ENCODE measurements at places on chromosomes 6 and 20.

DNA sequence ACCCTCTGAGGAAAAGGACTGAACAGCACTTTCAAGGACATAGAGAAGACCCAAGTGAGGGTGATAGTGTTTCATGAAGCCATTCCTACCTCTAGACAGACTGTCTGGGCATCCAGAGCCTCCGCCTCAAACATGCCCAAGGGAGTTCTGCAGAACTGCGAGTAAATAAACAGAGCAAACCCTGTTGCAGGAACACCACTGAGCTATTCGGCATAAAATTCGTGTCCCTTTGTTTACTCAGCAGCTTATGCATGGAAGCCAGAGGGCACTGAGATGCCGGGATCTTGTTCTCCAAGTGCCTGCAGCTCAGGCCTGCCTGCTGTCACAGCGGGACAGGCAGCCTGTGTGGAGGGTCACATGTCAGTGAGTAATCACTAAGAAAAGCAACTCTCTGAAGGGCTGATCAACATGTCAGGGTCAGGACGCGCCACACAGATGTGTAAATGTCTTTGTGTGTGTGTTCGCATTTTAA, 164.9 kb upstream of the HEY2 start:
- no peak for DNase-seq

GRCh38 chr6:31090973-31091364, 21.4 kb downstream of the C6orf15 start:
- no peak for DNase-seq

DNA sequence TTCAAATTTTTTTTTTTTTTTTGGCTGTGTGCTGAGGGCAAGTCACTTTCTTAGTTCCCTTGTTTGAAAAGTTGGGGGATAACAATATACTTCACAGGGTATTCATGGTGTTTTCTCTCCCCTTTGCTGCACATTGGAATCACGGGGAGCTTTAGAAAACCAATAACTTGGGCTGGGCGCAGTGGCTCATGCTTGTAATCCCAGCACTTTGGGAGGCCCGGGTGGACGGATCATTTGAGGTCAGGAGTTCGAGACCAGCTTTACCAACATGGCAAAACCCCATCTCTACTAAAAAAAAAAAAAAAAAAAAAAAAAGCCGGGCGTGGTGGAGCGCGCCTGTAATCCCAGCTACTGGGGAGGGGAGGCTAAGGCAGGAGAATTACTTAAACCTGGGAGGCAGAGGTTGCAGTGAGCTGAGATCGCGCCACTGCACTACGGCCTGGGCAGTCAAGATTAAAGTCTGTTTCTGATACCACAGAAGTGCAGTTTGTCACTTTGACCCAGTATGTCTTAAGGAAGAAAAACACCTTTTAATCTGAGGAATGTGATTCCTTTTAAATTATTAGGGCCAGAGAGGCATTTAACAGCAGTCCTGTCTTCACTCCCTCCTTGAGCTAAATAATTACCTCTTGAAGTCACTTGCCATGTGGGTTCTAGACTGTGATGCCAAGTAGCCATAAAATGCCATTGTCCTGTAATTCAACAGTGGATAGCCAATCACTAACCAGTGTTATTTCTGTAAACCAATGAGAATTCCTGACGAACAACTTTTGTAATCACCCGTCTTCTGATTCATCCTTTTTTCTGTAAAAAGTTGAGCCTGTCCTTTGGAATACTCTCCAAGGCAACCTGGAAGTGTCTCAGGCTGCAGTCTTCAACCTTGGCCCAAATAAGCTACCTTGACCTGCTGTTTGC, 16.1 kb downstream of the SRSF3 start:
- DNase-seq = no peak

DNA sequence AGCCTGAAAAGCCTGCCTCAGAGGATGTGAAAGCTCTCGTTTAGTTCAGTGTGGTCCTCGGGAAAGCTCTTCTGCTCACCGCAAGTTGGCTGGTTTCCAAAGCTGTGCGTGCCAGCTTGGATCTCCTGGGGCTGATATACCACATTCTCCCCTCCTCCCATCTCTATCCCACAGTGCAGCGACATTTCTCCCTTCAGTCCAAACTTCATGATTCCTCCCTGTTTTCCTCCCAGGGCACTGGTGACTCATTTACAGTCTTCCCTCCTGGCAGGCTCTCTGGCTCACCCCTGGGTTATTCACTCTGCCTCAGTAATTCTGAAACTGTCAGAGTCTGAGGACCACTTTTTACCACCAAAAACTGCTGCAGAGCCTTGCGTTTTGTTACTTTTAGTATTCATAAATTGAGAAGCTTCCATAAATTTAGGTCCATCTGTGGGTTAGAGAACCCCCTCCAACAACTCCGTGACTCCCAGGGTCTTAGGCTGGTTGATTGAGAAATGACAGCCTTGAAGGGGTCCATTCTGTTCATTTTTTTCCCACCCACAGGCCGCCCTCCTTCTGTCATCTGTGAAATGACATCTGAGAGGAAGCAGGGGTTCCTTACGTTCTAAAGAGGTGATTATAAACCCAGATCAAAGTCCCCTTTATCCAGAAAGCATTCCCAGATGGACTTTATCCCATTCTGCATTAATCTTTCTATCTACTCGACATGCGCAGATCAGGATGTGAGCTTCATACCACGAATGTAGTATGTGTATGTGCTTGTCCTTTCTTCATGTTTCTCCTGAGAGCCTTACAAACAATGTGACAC, 6.1 kb downstream of the TRIM10 start:
- DNase-seq = no peak

DNA sequence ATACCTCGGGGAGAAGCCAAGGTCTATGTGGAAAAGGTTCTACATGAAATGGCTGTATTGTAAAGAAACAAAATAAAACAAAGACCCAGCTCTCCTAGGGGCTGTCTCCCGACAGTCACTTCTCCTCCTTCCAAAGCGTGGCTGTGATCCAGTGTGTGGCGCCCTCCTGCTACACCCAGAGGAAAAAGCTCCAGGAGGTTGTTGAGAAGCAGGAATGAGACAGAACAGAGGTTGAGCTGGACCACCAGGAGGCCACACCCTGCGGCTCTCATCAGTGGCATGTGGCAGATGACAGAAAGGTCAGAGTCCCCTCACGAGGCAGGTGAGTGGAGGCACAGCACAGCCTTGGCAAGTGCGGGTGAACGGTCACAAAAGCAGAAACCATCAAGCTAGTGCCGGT, 236.0 kb downstream of the TBXT start:
- DNase-seq = no peak

GRCh38 chr6:1971612-1972011, 273.8 kb downstream of the GMDS start:
- DNase-seq = no peak

DNA sequence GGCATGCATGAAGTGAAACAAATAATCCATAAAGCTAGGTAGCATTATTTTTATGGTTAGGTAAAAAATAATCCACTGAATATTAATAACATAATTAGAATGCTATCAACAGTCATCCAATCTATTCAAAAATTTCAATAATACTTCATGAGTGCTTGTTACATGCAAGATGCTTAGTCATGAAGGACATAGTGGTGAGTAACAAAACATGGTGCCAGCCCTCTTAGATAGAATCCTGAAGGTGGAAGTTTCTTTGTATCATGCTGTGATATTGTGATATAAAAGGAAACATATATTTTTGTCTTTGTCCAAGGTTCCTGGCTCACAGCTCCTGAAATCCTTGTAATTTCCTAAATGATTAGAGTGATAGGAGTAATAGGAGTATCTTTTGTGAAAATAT, 14.9 kb downstream of the RCAN2 start:
- DNase-seq = no peak

- no peak for DNase-seq
Observed at GRCh38 chr6:113009682-113010081, 662.6 kb downstream of the RFPL4B start.

DNA sequence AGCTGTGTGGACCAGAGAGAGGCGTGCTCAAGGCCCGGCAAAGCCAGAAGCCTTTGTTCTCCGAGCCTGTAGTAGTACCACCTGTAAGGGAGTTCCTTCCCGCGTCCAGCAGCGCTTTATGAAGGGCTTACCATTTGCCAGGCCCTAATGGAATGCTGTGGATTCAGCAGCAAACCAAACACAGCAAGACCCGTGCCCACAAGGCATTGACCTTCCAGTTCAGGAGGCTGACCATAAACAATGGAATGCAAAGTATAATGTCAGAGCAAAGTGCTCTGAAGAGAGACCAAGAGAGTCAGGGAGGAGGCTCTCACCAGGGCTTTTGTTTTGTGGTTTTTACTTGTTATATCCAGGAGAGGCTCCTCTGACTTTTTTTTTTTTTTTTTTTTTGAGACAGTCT, 209.8 kb downstream of the ZMYND8 start:
- DNase-seq = no peak

- DNase-seq = no peak
Observed at GRCh38 chr20:44585057-44585963, 2.9 kb downstream of the PKIG start.

- DNase-seq = no peak
Observed at GRCh38 chr6:20238688-20239587, 26.7 kb upstream of the MBOAT1 start.

DNA sequence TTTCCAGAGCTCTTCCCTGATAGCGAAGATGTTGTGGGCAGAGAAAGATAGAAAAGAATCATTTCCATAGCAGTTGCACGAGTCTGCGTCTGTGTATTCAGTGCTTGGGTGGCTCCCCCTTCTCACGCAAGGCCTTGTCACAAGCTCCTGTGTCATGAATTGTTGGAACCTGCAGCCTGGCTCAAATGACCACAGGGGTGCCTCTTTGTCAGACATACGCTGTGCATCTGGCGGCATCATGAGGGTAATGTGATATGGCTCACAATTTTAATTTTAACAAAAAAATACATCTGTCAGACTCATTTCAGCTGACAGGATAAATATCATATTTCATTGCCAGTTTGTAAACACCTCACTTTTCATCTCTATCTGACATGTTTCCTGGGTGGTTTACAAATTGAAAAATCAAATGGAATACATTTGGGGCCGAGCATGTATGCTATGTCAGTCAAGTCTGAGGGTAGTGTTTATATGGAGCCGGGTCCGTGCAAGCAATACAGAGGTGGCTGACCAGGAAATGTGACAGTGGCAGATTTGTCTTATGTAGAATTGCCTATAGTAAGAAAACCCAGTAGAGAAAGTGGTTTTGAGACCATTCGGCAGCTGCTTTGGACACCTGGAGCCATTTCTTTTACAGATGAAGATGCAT, 90.9 kb downstream of the CAP2 start:
- DNase-seq = no peak

GRCh38 chr6:132952031-132952867, 137.9 kb downstream of the RPS12 start:
- no peak for DNase-seq

- DNase-seq = no peak
Observed at GRCh38 chr6:39495640-39496039, 173.1 kb upstream of the KCNK16 start.

DNA sequence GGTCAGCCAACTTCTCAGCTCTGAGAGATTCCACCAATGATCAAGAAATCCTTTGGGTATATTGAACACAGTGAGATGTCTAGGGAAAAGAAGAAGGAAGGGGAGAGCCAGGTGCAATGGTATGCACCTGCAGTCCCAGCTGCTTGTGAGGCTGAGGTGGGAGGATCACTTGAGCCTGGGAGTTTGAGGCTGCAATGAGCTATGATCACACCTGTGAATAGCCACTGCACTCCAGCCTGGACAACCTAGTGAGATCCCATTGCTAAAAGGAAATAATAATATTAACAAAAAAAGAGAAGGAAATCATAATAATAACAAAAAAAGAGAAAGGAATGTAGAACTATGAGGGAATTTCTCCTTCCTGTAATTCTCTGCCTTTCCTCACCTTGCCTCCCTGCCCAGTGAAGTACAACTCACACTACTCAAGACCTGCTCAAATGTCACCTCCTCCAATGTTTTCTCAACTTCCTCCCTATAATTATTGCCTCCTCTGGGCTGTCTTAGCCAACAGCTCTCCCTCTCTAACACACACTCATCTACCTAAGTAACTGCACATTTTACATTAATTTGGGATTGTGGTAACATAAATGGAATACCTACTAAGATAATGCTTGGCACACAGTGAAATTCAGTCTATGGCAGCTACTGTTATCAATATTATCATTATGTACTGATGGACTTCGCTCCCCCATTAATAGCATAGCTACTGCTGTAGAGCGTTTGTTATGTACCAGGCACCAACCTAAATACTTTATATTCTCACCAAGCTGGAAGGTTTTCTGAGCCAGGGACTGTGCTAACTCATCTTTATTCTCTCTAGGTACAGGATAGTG, 103.6 kb downstream of the KIF13A start:
- no peak for DNase-seq

GRCh38 chr6:56497691-56498090, 145.0 kb downstream of the DST start:
- DNase-seq = no peak

GRCh38 chr6:132058975-132059374, 107.8 kb upstream of the CCN2 start:
- DNase-seq = no peak

DNA sequence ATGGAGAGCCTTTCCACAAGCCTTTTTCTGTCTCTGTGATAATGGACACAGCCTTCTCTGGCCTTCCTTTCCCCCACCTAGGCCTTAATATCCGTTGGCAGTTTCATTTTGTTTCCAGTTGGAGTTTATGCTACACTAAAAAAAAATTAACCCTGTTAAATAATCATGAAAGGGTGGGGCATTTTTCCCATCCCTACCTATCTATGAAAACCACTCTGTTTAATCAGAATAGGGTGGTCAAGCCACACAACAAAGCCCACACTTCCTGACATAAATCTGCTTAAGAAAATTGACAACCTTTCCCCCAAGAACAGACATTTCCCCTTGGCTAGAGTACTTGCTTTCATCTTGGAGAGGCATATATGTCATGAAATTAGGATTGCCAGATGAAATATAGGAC, 14.2 kb downstream of the TXLNB start:
- no peak for DNase-seq

DNA sequence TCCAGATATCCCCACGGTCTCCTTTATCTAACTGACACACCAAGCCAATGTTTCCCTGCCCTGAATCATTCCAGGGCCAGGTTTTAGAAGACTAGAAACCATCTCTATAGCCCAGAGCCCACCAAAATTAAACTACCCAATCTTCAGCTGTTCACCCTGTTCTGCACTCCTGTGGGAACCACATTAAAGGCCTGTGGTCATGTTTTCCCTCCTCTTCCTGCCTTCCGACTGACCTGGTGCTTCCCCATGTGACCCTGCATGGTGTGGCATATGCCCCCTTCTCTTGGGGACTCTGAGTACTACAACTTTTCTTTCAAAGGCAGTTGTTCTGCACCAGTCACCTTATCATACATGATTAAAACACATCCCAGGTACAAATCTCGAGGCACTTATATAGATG, 155.0 kb downstream of the TMEM200A start:
- no peak for DNase-seq

DNA sequence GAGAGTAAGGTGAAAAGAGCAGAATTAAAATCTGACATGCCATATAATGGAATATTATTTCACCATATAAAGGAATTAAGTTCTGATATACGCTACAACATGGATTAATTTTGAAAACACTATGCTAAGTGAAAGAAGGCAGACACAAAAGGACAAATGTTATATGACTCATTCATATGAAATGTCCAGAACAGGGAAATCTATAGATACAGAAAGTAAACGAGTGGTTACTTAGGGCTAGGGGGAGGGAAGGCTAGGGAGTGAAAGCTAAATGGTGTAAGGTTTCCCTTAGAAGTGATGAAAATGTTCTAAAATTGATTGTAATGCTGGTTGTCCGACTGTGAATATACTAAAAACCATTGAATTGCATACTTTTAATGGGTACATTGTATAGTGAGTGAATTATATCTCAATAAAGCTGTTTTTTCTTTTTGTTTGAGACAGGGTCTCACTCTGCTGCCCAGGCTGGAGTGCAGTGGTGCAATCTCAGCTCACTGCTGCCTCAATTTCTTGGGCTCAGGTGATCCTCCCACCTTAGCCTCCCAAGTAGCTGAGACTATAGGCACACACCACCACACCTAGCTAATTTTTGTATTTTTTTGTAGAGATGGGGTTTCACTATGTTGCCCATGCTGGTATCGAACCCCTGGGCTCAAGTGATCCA, 8.2 kb downstream of the PRPH2 start:
- no peak for DNase-seq
